ENCODE measurements at places on chromosomes 6 and 20.

DNA sequence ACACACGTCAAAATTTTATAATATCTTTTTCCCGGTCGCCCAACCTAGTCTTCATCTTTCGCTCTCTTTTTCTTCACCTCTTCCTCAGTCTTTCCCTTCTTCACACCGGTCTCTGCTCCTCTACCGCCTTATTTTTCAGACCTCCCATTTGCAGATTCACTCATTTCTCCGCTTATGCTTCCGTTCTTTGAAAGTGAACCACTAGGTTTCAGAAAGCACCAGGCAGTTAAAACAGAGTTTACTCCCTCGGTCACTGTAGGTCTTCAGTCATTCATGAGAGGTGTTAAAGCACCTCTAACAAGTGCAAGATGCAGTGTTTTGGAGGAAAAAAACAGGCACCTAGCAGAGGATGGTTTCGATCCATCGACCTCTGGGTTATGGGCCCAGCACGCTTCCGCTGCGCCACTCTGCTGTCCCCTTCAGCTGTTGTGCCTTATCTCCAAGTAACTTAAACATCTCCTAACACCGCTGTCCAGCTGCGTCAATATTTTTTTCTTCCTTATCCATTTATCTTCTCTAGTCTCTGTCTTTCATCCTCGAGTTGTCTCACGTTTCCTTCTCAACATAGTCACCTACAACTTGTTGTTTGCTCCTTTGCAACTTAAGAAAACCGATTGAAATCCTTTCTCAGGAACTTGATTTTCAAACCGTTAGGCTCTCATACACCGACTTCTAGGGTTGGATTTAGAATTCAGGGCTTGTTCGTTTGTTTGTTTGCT lies 119.7 kb upstream of the ZNF184 start:
- DNase-seq: peak; percentile 61

- peak; percentile 94 for DNase-seq
These were observed 134.3 kb upstream of the CDH4 start for GRCh38 chr20:61117725-61118124.

DNA sequence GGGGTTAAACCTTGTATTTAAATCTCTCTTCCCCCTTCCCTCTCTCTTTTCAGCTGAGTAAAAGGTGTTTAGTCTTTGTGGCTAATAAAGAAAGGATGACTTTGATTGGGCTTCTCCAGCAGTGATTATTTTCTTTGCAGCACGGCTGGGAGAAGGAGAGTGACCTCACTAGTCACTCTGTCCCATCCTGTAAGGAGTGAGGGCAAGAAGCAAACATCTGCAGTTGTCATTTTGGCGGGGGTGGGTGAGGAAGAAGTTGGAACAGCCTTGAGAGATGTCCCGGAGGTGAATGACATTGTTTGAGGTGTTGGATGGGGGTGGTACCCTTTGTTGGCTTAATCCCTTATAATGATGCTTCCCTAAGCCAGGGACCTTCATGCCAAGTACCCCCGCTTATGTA lies 223.6 kb downstream of the EYA2 start:
- DNase-seq: no peak

DNA sequence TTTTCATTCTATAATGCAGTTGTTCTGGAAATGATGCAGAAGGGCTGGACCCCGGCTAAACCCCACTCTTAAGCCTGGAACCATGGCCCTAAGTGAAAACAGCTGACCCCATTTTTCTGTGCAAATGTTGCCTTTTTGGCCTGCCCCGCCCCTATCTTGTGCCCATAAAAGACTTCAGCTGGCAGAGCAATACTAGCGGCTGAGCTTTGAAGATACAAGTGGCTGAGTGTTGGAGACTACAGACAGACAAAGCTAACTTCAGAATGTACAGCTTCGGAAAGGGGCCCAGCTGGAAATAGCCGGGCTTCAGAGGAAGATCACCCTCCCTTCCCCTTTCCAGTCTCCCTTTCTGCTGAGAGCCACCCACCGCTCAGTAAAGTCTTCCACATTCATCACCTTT lies 258.6 kb upstream of the SPTLC3 start:
- DNase-seq: no peak

DNA sequence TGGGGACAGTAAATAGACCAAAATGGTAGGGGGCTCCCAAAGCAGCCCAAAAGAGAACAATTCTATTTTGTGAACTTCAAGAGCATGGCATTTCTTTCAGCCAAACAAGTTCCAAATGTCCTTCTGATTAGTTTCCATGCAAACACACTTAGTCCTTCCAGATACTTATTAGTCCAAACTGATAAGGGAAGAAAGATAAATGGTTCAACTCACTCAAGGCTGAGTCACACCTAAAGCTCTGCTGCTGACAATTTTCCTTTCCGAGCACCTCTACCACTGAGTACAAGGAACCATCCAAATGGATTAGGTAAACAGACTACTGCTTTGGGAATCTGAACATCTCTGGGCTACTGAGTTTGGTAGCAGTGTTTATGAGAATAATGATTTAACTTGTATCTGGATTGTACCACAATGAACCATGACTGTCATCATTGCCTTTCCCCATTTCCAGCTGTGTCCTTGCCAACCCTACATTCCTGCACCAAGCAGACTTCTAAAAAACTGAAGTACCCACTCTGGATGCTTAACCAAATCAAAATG lies 71.2 kb downstream of the TNFRSF21 start:
- no peak for DNase-seq

GRCh38 chr6:133456439-133456838 lies 215.3 kb downstream of the EYA4 start:
- DNase-seq: no peak

GRCh38 chr6:86595641-86596040 lies 341.7 kb upstream of the HTR1E start:
- no peak for DNase-seq

- no peak for DNase-seq
These were observed 3.8 kb downstream of the BLOC1S5 start for GRCh38 chr6:8060346-8060745.

- DNase-seq: peak; percentile 12
These were observed 131.3 kb upstream of the GMDS start for GRCh38 chr6:2376429-2377355.

DNA sequence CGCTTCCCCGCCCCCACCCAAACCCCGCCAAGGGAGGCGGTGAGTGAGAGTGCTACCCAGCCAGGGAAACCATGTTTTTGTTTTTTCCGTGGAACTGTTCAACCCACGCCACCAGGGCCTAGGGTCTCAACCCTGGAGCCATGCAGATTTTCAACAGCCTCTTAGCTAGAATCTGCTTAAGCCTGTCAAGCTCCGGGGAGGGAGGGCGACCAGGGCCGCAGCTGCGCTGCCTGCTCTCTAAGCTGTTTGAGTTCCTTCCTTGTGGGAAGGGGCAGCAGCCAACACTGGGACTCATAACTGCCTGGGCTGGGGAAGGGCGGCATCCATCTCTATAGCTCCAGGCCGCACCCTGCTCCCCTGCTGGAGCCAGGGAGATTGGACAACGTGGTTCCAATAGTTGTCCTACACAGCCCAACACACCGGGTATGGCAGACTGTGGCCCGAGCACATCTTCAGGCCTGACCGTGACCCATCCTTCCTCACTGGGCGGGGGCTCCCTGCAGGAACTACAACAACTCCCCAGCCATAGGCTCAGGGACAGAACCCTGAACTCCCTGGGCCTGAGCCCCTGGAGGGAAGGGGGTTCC lies 1065.7 kb upstream of the MANEA start:
- no peak for DNase-seq

DNA sequence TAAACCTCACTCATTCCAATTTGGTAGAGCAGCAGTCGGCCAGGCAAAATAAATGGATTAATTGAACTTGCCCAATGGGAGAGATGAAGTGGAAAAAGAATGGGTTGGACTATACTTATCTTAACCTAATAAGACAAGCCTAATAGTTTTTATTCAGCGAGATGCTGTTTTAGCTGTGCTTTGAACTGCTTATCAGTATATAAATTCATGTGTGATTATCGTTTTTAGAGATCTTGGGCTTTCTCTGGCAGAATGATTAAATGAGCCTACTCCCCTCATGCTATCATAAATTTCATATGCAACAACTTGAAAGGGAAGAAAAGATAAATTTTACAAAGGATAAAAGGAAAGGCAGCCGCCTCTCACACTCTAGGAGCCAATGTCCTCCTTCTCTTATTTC lies 59.8 kb downstream of the SNAP25 start:
- no peak for DNase-seq

- DNase-seq: peak; percentile 100
These were observed 34.1 kb upstream of the EZR start for GRCh38 chr6:158853072-158853879.

GRCh38 chr6:151121900-151122299 lies 117.9 kb upstream of the AKAP12 start:
- DNase-seq: no peak

- no peak for DNase-seq
These were observed 95.1 kb downstream of the MMS22L start for GRCh38 chr6:97187951-97188350.

DNA sequence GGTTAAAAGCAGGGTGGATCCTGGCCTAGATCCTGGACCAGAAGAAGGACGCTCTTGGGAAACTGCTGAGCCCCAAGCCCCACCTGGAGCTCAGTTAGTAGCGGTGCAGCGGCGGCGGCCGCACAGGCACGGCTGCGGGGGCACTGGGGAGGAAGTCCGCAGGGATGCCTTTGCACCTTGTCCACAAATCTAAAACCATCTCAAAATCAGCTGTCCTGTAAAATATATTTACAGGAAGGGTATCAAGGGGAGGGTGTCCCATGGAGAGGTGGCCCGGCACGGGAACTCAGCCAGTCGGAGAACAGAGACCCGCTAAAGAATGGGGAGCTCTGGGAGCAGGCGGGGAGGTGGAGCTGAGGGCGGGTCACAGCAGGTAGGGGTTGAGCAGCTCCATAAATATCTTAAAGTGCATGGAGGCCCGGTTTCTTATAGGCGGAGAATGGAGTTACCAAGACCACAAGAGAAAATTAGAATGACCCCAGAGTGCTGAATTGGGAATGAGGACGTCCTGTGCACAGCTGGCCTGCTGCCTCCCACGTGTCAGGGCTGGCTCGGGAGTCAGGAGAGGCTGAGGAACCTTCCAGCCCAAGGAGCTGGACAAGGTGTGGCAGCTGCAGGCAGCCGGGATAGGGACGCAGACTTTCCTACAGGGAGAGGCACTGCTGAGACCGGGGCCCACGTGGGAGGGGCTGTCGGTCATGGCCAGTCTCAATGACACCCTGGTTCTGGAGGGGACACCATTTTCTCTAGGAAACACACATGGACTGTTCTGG lies 8.0 kb downstream of the MTG2 start:
- DNase-seq: no peak

GRCh38 chr6:159271257-159271656 lies 102.1 kb downstream of the FNDC1 start:
- DNase-seq: no peak

DNA sequence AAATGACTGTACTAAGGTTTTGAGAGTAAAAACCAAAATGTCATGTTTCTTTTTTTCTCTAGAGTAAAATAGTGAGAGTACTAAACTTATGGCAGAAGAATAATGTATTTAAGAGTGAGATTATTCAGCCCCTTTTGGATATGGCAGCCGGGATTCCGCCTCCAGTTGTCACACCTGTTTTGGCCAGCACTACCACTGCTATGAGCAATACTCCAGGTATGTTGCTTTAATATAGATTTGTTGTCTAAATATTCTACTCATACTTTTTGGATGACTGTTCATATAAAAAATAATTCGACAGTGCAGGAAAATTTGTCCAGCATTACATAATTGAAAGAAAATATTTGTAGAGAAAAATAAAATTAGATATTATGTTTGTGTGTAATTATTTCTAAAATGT lies 59.5 kb downstream of the SCAF8 start:
- DNase-seq: no peak

- no peak for DNase-seq
These were observed 6.5 kb downstream of the RIPOR2 start for GRCh38 chr6:24929242-24929641.

- no peak for DNase-seq
These were observed 481.5 kb downstream of the NKAIN2 start for GRCh38 chr6:124285146-124285545.

- no peak for DNase-seq
These were observed 372.7 kb upstream of the SULF2 start for GRCh38 chr20:48158014-48158413.

All from renal cortical epithelial cell (primary cell).